ENCODE measurements at places on chromosomes 5 and 9. TPM values are rescaled to one million over a fixed set of nuclear protein-coding genes. Genes with fewer than 3 reads are reported as not detected.

DBH gene
- total RNA-seq, result not detected

FBLL1 gene
- total RNA-seq, result not detected

PCDHGA1 gene
- 0.75 TPM for total RNA-seq

ZNF189 gene
- 8.2 TPM for total RNA-seq

TMEM167A gene
- 46.7 TPM for total RNA-seq

DNAI1 gene
- total RNA-seq, result not detected

IL13 gene
- not detected for total RNA-seq

TLX3 gene
- total RNA-seq, result 0.87 TPM

ADAMTS13 gene
- total RNA-seq, result 0.75 TPM

CCDC180 gene
- total RNA-seq, result 0.29 TPM

MSX2 gene
- total RNA-seq, result 3.7 TPM

TEX48 gene
- total RNA-seq, result not detected

CCDC183 gene
- total RNA-seq, result 0.06 TPM

TSLP gene
- 0.07 TPM for total RNA-seq

FNIP1 gene
- 15.6 TPM for total RNA-seq

SLC6A7 gene
- total RNA-seq, result not detected

TAS2R1 gene
- not detected for total RNA-seq

ADAMTSL1 gene
- 2.8 TPM for total RNA-seq

FCN2 gene
- not detected for total RNA-seq

SLC44A1 gene
- 21.2 TPM for total RNA-seq

LEAP2 gene
- total RNA-seq, result 0.35 TPM

All from epithelial cell of proximal tubule (primary cell).